ENCODE measurements at places on chromosomes 6 and 20.

DNA sequence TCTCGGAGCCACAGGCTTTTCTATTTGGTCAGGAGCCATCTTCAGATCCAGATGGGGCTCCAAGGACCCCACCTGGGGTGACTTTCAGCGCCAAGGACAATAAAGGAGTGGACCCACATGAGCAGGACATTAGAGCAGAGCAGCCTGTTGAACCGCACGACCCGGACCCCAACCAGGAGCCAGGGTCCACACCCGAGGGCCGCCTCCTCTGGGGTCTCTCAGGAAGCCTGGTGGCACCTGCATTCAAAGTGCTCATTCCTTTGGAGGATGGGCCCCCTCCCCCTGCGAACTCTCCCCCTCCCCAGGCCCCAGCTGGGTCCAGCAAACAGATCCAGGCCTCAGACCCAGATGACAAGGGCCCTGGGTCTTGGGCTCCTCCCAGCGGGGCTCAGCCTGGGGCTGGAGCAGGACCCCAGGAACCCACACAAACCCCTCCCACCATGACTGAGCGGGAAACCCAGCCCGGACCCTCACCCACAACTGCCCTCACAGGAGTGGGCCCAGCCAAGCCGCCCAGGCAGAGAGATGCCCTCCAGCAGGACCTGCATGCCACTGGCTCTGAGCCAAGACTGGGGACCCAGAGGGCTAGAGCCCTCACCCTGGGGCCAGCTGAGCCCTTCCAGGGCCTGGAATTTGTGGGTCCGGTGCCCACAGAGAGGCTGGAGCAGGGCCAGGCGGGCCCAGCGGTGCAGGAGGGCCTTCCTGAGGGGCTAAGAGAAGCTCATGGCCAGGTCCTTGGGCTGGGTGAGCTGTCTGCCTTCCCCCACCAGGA lies 23.9 kb downstream of the RAB44 start:
- DNase-seq, result no peak

DNA sequence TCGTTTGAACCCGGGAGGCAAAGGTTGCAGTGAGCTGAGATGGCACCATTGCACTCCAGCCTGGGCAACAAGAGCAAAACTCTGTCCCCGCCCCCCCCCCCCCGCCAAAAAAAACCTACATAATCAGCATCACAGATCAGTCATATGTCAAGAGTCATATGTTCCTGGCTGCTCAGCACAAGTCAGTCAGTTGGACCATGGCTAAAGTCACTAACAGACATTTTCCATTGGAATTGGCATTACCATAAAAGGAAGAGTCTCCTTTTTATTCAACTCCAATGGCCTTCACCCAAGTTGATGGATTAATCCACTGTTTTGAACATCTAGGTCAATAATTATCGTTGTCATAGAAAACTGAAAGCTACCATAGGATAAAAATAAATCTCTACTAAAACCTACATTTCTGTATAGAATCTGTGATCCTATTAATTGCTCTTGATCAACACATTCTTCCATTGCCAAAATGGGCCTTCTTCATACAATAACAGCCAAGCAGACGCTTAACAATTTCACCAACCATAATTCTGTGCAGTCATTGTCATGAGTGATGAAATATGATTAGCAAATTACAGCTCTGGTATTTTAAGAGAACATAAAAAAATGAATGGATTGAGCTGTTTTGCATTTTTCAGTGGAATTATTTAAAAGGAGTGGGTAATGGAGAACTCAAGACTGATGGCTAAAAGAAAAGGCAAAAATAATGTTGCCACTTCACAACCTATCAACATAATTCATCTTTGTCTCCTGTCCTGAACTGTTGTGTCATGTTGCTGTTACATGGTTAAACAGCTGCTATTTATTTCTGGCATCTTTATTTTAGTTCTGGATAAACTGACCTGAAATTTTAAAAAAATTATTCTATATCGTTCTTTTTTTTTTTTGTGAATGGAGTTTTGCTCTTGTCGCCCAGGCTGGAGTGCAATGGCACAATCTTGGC lies 555.5 kb upstream of the JARID2 start:
- DNase-seq, result no peak

DNA sequence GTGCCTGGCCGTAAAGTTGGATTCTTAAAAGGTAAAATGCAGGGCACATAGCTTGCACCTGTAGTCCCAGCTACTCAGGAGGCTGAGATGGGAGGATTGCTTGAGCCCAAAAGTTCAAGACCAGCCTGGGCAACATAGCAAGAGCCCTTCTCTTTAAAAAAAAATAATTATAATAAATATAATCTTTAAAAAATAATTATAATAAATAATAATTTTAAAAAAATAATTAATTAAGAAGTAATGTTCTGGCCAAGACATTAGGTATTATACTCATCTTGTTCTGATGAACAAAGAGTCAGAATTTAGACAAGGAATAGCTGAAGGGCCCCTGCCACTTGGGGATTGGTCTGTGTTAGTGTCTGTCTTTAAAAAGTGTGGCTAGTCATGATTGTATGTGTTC lies 13.9 kb downstream of the ENTPD6 start:
- no peak for DNase-seq

- no peak for DNase-seq
Measured at GRCh38 chr6:40996591-40997233, 42.3 kb downstream of the UNC5CL start.

GRCh38 chr6:71333697-71334096 lies 45.1 kb downstream of the OGFRL1 start:
- DNase-seq, result no peak

DNA sequence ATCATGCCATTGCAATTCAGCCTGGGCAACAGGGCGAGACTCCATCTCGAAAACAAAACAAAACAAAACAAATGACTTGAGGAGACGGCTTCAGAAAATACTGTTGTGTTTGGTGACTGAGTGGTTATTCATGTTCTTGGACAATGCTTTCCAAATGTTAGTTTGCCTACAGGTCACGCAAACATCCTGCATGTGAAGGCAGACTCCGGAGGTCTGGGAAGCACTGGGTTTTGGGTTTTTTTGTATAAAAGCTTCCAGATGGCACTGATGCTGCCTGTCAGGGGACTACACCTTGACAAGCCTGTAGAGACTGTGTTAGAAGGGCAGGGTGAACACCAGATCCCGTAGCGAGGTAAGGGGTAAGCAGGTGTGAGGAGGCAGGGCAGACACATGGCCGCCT lies 81.7 kb downstream of the THBS2 start:
- DNase-seq, result no peak

DNA sequence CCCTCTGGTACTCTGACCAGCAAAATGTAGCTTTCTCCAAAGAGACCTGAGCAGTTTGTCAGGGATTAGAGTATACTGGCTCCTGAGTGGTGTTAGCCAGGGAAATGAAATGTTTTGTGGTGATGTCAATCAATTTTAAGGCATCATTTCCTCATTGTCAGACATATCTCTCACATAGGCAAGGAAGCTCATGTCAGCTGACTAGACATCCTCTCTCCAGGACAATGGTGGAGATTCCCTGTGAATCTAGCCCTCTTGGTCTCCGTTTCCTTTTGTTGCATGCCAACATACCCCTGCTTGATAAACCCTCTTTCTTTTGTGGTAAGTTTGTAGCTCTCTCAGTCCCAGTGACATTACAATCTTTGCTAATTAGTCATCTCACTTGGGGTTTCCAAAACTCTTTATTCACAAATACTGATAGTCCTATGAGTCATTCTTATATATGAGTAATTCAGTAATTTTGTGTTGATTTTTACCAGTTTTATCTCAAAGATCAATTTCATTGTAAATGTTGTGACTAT lies 135.6 kb upstream of the PTPRK start:
- DNase-seq, result no peak

DNA sequence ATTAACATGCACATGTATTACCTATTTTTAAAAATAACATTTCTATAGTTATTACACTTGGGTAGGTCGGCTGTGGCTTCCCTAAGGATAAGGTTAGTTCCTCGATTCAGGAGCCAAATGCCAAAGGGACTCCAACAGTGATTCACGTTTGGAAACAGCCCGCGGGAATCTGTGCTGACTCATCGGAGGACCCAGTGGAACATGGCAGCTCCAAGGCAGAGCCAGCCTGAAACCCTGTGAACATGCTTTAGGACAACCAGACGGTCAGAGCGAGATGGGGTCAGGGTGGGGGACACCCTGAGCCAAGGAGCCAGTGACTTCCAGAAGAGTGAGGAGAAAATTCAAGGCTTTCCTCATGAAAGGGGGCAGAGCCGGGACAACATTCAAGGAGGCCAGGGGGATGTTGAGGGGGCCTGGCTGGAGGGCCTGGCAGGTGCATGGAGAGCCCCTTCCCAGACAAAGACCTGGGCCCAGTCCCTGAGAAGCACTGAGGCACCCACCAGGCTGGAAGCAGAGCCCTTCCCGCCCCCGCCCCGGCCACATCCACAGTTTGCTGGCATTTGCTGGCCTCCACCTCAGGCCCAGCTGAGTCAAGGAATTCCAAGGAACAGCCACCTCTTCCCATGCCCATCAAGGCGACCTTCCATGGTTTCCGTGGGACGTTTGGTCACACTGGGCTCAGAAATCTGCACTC lies 133.2 kb downstream of the SNX5 start:
- DNase-seq, result no peak

DNA sequence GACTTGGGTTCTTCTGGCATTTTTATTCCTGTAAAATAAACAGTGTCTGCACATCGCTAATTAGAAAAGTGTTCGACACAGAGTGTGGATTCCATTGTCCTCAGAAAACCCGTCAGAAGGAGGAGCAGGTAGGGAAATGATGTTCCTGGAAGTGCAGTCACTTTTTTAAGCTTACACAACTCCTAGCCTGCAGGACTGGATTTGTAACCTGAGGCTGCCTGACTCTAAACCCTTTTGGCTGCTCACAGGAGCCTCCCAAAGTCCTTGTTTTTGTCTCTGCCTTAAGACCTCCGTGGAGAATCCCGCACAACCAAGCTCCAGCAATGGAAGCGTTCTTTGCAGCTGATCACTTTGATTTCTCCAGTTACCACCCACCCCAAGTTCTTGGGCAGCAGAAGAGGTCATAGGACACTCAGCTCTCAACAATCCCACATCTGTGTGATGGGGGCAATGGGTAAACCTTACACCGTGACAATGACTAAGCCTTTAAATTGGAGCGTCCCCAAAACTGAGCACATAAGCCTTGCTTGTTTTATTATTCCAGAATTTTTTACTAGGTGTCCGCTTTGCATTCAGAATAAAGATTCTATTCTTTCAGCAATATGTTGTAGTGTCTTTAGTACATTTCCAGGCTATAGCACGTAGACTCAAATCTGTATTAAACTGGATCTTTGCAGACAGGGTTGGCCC lies 227.9 kb downstream of the TBXT start:
- no peak for DNase-seq

DNA sequence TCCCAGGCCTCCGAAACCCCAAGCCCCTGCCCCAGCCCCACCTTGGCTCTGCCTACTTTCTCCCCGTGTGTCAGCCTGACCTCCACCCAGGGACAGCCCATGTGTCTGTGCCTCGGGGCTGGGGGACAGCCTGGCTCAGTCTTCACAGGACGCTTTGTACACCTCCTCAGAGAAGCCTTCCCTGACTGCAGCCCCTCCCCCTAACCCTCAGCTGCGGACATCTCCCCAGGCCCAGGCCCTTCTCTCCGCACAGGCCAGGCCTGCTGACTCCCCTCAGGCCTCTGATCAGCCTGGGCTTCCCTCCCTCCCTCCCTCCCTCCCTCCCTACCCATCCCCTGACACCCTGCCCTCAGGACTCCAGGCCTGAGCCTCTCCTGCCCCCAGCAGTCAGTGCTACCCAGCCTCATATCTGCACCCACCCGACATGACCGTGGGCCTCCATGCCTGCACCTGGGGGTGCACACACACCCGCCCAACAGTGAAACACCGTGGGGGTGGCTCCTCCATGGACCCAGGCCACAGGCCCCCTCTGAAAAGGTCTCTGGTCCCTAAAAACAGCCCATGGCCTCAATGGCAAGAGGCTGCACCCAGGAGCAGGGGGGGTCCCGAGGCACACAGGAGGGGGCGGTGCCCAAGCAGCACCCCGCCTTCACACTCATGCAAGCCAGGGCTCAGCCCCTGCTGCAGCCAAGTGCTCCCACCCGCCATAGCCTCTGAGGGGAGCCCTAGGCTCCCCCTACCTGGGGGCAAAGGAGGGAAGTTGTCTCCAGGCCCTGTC lies 12.9 kb downstream of the LAMA5 start:
- DNase-seq, result no peak

- DNase-seq, result no peak
Measured at GRCh38 chr6:143241111-143241510, 180.4 kb downstream of the AIG1 start.

- no peak for DNase-seq
Measured at GRCh38 chr20:4805663-4806449, 84.1 kb downstream of the PRND start.

- peak; percentile 24 for DNase-seq
Measured at GRCh38 chr6:139135578-139136545, 982 bp downstream of the HECA start.

DNA sequence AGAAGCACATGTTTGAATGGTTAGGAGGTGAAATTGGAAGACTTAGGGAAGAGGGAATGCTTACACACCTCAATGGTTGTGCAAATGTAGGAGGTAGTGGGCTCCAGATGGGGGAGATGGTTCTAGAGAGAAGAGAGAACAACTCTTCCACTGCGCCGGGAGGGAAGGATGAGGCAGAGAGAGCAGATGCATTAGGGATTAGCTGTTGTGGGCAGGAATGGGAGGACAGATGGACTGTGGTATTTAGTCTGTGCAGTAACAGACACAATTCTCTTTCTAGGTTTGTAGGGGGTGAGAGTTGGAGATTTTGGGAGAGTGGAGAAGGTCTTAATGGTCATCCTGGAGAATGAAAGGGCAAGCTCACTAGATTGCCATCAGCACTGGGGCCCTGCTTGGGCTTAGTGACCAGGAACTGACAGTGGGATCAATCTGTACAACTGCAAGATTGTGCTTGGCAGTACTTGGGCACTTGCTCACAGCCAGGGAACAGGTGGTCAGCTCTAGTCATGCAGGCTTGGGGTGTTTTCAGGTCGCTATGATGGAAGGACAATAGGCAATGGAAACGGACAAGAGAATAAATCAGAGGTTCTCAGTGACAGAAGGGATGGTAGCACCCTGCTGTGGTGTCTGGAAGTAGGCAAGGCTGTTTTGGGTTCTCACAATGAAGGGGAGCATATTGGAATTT lies 182.0 kb upstream of the MYLIP start:
- DNase-seq, result no peak

DNA sequence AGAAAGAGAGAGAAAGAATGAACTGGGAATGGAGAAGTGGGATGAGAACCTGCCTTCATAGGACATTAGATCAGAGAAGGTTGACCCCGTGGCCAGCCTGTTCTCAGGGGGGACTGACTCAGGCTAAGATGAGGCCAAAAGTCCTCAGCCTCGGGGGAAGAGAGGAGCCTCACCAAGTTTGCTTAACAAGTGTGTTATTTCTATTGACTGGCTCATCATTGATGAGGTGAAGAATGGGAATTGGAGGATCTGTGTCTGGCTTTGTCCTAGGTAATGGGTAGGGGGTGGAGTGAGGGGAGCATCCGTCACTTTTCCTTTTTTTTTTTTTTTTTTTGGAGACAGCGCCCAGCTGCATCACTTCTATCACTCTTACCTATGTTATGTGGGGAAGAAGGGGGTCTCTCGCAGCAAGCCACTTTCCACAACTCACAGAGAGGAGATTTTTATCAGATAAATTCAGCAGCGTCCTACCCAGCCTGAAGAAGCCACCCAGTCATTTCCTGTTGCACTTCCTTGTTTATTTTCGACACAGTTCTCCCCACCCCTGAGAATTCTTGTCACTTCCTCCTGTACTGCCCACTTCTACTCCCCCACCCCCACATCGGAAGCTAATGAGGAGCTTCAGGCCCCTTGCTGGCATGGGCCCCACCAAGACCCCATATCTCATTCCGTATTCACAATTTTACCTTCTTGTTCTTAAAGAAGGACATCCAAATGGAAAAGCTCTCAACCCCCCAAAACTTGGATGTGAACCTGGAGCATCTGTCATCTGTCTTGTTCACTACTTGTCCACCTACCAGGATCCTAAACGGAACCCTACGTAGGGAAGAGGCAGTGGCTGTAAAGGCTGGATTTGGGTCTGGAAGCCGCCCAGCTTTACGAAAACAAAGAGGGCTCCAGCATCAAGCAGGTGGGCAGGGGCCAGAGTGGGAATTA lies 2.8 kb upstream of the RNASET2 start:
- DNase-seq, result peak; percentile 27
